Hematopoietic multipotent progenitor cell (in vitro differentiated cells): ENCODE measurements at places on chromosomes 6 and 20.

GRCh38 chr6:11126876-11127275 is 15.4 kb upstream of the ERVFRD-1 start:
- no peak for DNase-seq

GRCh38 chr20:8587810-8588209 is 455.7 kb downstream of the PLCB1 start:
- DNase-seq, result no peak

- no peak for DNase-seq
Observed at GRCh38 chr6:38974389-38975151, 74.0 kb upstream of the GLP1R start.

DNA sequence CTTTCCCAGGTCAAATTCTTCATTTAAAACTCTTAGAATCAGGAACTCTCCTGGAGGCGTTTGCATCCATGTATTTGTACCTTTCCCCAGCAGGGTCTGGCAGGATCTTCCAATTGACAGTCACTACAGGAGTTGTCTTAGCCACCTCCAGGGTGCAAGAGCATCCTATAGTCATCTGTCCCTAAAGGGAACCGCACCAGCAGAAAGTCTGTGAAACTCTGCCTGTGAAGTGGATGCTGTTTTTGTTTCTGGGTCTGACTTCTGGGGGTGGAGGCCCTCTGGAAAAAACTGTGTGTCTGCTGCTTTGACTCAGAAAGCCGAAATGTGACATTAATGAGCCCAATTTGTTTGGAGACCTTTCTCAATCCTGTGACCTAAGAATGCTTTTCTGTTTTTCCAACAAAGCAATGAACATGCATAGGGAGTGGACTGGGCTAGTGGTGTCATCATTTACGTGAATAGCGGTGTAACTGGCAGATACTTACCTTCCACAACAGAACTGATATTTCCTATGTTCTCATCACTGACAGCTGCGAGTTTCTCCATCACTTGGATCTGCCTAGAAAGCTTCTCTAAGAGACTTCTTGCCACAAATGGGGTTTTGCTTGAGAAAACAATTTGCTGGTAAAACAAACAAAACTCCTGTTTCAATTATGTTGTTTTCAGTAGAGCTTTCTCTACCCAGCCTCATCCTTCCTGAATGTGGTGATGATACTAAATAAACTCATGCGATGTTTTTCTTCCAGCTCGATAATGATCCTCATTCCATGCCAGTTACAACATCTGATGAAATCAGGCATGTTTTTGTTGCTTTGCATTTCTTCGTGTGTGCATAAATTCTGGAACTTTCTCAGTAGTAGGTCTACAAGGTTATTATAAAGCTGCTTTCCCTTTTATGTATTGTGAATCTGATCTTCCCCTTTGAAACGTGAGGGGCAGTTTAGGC is 33.3 kb upstream of the ARMH2 start:
- DNase-seq, result no peak

DNA sequence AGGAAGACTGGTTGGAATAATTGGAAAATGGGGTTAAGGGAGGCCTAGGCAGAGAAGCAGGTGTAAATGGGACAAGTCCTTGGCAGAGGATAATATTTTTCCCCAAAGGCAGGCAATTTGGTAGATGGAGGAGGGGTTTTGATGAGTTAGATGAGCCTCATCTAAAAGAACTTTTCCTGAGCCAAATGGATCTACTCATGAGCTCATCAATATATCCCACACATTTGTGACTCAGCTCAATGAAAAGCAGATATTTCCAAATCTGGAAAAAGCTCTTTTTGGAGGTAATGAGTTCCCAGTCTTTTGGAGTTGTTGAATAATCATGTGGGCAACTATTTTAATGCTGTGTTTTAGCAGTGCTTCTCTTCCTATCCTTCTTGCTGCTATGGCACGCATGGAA is 685.5 kb upstream of the CITED2 start:
- DNase-seq, result no peak

DNA sequence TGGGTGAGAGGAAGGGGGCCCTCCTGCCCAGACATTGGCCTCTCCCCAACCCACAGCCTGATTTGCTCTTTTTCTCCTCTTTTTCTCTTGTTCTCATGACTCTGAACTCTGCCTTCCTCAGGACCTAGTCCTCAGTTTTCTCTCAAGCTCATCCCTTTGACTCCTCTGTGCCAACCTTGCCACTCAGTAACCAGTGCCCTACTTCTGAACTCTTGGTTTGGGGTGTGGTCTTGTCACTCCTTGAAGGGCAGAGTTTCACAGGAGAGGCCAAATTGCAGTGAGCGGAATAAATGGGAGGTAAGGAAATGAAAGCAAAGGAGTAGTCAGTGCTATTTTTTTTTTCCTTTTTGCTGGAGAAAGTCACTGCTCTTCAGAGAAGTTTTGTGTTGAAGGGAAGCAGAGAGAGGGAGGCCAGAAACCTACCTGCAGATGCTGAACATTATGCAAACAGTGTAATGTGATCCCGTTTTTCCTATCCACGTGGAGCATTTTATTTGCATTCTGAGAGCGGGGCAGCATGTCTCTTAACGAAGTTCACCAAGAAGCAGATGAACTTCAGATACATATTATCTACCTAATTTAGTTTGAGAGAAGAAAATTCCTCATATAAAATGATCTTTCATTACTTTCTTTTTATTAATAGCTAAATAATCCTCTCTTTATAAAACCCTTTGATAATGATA is 26.9 kb downstream of the CFAP61 start:
- DNase-seq, result no peak

- no peak for DNase-seq
Observed at GRCh38 chr20:45309075-45309474, 976 bp upstream of the MATN4 start.

DNA sequence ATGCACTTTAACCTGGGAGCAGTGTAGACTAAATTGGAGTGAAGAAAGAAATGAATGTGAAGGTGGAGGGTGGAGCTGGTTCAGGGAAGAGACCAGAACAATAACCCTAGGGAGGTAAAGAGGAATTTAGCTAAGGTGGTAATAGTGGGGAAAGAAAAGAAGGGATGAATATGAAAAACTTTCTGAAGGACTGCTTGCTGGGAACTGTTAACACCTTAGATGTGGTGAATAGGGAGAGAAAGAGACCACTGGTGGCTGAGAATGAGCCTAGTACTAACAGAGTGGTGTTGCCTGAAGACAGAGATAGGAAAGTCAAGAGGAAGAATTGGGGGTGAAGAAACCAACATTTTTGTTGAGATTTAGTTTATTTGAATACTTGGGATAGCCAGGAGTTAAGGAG is 78.4 kb upstream of the HS3ST5 start:
- no peak for DNase-seq

GRCh38 chr6:818196-818595 is 125.3 kb upstream of the EXOC2 start:
- DNase-seq, result no peak

- no peak for DNase-seq
Observed at GRCh38 chr6:131646249-131646670, 9.2 kb downstream of the ENPP3 start.

DNA sequence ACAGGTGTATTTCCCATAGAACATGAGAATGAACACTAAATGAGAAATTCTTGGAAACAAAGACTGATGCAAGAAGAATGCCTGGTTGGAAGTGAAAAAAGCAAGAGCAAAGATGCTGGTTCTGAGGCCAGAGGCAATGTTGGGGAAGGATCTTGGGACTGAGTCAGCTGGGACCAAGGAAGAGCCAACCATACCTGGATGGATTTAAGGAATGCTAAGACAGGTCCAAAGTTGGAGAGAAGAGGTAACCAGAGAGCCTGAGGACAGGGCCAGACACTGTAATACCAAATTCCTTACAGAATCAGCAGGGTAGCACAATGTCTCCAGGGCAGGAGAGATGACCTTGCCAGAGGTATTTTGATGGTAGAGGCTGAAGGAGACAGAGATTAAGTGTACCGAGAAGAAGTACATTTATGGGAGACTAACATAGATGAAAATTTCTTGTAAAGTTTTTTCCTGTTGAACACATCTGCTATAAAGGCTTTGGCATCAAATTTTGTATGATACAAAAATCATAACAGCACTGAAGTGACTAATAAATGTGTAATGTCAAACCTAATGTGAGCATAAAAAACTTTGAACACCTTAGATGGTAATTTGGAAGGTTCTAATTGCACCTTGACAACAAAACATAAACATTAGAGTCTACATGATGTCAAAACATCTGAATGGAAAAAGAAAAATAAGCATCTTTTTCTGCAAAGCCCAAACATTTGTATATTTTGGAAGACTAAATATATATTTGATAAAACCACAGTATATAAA is 221.7 kb upstream of the MARCKS start:
- DNase-seq, result no peak

DNA sequence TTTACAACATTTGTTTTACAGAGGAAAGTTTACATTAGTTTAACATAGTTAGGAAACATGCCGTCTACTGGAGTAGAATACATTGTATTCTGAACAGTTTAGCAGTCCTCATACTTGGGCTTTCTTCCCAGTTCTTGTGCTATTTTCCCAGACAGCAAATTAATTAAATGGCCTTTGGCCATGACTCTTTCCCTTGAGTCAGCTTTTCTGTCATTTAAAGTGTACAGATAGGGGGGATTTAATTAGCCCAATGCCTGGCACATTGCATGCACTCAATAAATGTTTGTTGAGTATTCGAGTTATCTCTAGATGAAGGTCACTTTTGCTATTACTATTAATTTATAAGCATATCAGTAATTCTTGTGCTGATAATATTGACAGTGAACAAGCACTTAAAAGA is 1.6 kb downstream of the TMEM244 start:
- no peak for DNase-seq

DNA sequence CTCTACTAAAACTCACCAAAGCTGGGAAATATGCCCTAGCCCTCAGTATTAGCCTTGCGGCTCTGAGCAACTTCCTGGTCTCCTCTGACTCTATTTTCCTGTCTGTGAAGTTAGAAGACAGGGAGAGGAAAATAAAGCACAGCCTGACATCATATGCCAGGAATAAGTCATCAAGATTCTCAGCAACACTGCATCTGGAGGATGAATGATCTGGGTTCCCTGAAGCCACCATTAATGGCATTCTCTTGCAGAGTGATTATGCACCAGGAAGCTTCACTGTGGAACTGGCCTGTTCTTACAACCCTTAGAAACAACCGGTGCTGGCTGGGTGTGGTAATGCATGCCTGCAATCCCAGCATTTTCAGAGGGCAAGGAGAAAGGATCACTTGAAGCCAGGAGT is 12.4 kb downstream of the ADGRF5 start:
- no peak for DNase-seq

DNA sequence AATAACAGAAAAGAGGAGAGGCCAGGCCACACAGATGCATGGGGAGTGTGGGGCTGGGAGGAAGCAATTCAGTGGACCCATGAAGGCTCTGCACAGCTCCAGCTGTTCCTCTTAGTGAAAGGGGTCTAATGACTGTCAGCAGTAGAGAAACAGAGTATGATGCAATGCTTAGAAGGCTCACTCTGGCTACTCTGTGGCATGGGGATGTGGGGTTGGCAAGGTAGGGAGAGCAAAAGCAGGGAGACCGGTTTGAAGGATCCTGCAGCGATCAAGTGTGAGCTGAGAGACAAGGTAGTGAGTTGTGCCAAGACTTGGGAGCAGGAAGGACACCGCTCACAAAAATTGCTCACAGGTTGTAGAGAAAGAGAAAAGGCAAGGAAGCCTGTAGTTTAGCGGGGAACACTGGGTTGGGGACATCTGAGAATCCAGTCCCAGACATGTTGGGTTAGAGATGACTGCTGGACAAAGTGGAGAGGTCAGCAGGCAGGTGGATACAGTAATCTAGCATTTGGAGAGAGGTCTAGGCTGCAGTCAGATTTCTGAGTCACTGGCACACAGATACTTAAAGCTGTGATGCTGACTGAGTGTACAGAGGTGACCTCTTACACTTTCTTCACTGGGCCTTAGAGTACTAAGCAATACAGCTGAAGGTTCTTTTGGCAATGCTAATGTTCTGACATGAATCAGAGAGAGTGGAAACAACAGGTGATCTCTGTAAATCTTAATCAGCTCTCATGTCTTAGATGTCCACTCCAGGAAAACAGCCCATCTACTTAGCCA is 27.1 kb downstream of the NAPB start:
- no peak for DNase-seq

GRCh38 chr6:117270055-117270842 is 4.9 kb downstream of the VGLL2 start:
- no peak for DNase-seq

- DNase-seq, result no peak
Observed at GRCh38 chr20:61735503-61735785, 330.2 kb downstream of the TAF4 start.

- peak; percentile 8 for DNase-seq
Observed at GRCh38 chr6:49826743-49827406, 39.5 kb downstream of the CRISP1 start.

- DNase-seq, result peak; percentile 62
Observed at GRCh38 chr6:33313105-33313708, 671 bp downstream of the TAPBP start.

DNA sequence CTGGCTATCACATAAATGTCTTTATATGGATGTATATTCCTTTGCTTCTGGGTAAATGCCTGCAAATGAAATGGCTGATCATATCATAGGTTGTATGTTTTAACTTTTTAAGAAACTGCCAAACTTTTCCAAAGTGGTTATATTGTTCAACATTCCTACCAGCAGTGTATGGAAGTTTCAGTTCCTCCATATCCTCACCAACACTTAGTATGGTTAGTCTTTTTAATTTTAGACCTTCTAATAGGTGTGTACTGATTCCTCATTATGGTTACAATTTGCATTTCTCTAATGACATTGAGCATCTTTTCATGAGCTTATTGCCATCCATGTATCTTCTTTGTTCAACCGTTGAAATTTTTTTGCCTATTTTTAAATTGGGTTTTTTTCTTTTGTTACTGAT is 155.4 kb downstream of the ZFAND3 start:
- DNase-seq, result no peak

GRCh38 chr6:44071670-44072451 is 55.4 kb downstream of the MRPL14 start:
- no peak for DNase-seq

DNA sequence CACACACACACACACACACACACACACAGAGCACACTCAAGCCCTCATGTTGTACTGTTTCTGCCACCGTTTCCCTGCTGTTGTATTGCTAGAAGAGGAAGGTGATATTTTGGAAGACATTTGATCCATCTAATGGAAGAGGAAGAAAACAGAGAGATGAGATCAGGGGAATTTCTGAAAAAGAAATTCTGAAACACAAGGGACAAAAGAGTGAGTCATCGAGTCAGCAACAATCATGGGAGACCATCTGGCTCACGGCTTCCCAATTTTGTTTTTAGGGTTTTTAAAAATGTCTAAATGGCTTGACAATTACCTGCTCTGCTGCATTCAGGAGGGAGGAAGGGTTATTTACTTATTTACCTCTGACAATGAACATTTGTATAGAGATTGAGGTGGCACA is 22.0 kb downstream of the SOX4 start:
- DNase-seq, result peak; percentile 57

GRCh38 chr6:110387986-110388385 is 27.4 kb downstream of the DDO start:
- DNase-seq, result no peak

DNA sequence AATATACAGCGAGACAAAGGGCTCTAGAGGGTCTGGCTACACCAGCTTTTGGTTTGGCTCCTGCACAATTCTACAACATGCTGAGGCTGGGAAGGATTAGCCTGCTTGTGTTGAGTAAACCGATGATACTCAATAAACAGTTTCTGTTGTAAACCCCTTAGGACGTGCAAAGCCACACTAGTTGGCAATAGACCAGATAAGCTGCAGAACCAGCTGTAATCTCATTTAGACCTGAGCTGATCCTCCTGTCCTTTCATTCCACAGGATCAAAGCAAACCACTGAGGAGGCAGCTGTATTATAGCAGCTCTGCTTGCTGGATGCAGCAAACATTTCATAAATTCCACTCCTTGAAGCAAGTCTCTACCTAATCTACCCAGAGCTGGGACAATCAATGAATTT is 79.7 kb downstream of the MMS22L start:
- no peak for DNase-seq

GRCh38 chr20:23438661-23439060 is 824 bp upstream of the CSTL1 start:
- no peak for DNase-seq
